NCI-H69 (cell line): ENCODE measurements at places on chromosomes 11 and 22.

DNA sequence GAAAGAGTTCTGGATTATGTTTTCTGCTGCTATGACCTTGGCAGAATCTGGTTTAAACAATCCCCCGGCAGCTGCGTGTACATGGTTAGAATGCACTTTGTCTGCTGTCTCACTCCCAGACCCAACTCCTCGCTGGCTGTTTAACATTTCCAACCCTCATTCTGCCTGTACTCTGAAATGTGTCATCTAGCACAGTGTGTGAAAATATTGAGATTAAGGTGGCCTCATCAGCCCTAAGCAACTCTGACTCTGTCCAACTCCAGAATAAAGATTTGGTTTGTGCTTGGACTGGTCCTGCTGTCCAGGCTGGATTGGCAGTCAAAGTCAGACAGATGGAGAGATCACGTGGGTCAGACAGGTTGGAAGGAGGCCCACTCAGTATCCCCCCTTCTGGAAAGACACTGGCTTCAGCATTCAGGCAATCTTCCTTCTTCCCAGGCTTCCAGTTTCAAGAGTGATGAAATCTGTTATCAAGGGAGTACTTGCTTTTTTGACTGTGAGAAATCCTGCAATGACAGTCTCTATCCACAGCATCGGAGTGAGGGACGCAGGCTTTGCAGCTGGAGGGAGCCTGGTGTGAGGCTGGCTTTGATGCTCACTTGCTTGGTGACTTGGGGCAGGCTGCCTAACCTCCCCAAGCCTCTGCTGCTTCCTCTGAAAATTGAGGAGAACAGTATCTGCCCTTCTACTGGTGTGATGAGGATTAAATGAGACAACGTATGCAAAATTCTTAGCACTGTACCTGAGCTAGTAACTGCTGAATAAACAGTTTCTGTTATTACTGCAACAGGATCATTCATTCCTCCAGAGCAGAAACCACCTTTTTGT lies 29.8 kb downstream of the ABTB2 start:
- DNase-seq: peak; percentile 60

DNA sequence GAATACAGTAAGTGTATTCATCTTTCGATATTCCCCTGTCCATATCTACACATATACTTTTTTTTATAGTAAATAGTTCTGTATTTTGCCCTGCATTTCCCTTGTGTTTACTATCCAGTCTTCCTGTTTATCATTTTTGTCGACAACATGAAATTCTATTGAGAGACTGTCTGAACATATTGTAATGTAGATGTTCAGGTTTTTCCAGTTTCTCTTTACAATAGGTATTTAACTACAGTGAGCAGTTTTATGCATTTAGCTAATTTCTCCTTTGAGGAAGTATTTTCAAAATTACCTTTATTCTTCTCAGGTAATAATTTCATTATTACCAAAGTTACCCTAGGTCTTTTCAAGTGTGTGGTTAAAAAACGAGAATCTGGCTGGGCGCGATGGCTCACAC lies 16.7 kb downstream of the PIK3IP1 start:
- no peak for DNase-seq

GRCh38 chr22:25120761-25121212 lies 78.9 kb upstream of the CRYBB3 start:
- DNase-seq: peak; percentile 19

DNA sequence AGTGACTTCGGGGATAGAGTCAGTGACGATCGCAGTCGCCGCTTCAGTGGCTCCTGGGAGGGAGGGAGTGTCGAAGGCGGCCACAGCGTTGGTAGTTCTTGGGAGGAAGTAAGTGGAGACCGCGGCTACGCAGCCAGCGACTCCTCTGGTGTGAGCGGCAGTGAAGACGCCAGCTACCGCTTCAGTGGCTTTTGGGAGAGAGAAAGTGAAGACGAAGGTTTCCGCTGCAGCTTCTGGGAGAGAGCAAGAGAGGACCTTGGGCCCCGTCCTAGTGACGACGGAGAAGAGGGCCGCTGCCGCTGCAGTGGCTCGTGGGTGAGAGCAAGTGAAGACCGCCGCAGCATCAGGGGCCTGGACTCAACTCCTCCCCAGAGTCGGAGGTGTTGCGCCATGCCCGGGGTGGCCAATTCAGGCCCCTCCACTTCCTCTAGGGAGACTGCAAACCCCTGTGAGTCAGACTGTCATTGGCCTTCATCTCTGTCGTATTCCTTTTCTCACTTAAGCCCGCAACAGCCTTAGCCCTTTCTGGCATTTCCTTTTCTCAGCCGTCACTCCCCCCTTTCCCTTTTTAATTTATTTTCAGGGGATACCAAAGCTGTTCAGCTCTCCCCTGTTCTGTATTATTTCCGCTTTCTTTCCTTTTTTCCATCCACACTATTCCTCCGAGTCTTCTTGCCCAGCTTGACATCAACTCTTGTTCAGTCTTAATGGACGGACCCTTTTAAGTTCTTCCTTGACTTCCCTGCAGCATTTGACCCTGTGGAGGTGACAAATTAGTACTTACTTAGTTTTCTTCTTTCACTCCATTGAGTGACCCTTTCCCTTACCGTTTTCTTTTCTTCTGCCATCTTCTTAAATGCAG lies 1.0 kb downstream of the ANKRD42 start:
- DNase-seq: peak; percentile 82

GRCh38 chr11:61844909-61845565 lies 16.9 kb downstream of the FADS2 start:
- no peak for DNase-seq

- no peak for DNase-seq
These were observed 78.8 kb downstream of the LINC01488 start for GRCh38 chr11:69560141-69560790.

GRCh38 chr22:20808844-20809243 lies 34.9 kb downstream of the SERPIND1 start:
- DNase-seq: no peak

- DNase-seq: no peak
These were observed 57.1 kb upstream of the TBCEL start for GRCh38 chr11:120966840-120967239.

DNA sequence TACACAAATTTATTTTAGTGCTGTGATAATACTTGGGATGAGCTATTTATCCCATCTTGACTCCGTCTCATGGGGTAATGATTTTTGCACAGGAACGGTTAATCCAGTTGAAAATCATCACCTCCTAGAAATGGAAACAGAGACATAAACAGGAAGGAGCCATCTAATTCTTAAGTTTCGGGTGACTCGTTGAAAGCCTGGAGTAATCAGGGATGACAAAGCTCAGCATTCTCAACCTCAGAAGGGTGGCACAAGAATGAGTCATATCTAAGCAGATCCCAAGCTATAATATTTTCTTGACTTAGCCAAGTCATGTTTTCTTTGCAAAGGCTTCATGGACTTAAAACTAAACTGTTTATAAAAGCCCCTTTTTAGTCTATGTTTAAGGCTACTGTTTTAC lies 280.8 kb upstream of the CCDC90B start:
- DNase-seq: peak; percentile 39

GRCh38 chr11:118912742-118913410 lies 12.8 kb downstream of the BCL9L start:
- peak; percentile 41 for DNase-seq

DNA sequence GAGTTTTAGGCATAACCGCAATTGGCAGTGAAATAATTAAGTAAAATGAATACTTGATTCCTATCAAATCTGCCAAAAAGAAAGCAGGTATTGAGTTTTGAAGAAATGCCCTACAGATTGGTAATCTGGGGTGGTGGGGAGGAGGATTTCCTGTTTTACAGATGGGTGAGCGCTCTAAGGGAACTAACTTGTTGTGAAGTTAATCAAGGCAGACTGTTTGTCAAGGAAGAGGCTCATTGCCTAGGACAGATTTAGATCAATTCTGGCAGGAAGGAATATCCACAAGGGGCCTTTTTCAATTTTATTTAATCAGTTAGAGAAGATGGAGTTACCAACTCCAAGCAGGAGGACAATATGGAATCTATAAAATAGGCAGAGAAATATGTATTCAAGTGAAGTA lies 271.5 kb upstream of the CCDC90B start:
- DNase-seq: no peak

- DNase-seq: no peak
These were observed 37.0 kb downstream of the PRCP start for GRCh38 chr11:82863209-82863608.

DNA sequence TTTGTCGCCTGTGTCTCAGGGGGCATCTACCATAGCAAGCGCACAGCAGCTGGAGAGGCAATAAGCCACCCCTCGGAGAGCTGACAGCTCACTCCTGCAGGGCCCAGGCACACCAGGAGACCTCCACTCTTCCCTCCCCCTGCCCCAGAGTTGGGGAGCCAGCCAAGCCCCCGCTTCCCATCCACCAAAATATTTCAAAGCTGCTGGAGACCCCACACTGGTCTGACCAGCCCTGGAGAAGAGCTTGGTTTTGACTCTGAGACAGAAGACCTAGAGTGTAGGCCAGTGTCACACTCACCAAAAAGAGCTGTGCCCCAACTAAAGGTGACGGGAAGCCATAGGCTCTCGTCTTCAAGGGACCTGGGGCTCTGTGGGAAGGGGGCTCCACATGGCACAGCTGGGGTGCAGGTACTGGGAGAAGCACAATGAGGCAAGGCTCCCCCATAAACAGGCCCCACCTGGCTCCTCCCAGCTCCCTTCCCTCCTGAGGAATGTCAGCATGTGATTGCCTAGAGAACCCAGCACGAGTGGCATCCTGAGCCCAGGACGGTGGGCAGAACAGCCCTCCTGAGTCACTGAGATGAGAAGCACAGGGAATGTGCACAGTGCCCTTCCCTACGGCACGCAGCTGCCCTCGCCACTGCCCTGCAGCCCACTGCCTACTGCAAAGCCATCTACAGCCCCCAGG lies 5.8 kb upstream of the GNAZ start:
- DNase-seq: no peak

- DNase-seq: peak; percentile 97
These were observed 3.5 kb downstream of the C11orf91 start for GRCh38 chr11:33696931-33697638.

GRCh38 chr11:102241026-102241425 lies 76.3 kb upstream of the BIRC3 start:
- DNase-seq: no peak

DNA sequence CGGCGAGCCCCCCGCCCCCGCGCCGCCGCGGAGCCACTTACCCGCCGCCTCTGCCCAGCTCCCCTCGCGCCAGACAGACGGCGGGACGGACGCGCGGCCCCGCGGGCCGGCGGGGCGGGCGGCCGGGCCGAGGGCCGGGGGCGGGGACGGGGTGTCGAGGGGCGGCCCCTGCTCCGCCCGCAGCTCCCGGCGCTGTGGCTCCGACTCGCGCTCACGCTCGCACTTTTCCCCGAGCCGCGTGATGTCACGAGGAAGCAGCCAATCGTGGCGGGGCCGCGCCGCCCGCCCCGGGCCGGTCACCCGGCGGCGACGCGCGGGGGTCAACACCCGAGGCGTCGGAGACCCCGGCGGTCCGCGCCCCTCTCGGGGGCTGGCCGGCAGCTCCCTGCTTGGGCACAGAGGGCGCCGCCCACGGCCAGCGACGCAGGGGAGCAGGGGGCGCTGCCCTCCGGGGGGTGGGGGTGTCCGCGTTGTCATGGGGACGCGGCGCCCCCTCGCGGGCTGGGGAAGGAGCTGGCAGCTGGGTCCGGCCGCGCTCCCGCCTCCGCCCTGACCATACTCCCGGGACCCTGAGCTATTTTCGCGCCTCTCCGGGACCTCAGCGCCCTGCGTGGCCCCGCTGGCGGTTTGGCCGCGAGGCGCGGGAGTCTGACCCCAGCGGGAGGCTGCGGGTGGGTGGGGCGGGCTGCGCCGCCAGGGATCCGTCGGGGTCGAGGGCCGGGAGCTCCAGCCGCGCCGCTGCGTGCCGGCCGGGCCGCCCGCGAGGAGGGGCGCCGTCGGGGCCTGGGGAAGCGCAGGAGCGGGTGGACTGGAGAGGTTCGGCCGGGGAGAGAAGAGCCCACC lies at the start of gene CHRM4:
CHRM4 (minus strand) TSS at position 199 of the 843 bp plus-strand sequence. CDS start 5,219 bp downstream, outside the sequence.
- DNase-seq: peak; percentile 93

GRCh38 chr11:22521226-22521625 lies 104.4 kb downstream of the FANCF start:
- peak; percentile 73 for DNase-seq

DNA sequence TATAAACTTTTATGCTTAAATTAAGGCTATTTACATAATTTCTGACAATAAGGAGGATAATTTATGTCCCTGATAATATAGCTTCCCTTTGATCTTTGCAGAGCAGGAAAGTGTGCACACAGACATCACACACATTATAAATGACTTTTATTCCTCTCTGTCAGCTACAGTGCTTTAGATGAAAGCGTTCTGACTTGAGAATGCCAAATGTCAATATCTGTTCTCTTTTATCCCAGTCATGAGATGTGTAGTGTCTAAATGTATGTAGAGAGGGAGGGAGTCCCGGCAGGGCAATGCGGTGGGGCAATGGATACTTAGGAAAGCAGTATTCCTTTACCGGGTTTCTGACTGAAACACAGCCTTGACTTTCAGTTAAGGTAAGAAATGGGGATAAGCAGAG lies 225.4 kb upstream of the CHORDC1 start:
- DNase-seq: peak; percentile 73

DNA sequence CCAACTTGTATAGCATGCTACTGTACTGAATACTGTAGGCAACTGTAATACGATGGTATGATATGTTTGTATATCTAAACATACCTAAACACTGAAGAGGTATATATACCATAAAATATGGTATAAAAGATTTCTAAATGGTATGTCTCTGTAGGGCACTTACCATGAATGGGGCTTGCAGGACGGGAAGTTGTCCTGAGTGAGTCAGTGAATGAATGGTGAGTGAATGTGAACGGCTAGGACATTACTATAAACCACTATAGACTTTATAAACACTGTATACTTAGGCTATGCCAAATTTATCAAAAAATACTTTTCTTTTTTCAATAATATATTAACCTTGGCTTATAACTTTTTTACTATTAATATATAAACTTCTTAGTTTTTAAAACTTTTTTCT lies 66.8 kb downstream of the ZC3H12C start:
- DNase-seq: no peak

GRCh38 chr11:126115816-126116331 lies 53.2 kb upstream of the CDON start:
- DNase-seq: peak; percentile 90

- no peak for DNase-seq
These were observed 279.4 kb upstream of the PDGFD start for GRCh38 chr11:104443387-104443786.

DNA sequence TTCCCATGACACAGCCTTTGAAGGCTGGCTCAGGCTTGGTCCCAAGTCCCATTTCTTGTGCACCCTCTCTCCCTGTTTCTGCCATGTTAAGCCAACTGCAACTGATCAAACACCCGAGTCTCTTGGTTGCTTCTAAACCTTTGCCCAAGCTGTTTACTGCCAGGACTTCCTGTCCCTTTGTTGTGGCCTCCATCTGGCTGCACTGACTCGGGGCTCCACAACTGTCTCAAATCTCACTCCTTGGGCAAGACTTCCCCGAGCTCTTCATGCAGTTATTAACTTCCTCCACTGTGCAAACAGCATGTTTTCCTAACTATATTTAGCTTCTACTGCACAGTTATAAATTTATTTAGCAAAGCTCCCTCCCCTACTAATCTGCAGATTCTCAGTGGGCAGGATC lies 4.3 kb downstream of the VPREB1 start:
- DNase-seq: peak; percentile 30

DNA sequence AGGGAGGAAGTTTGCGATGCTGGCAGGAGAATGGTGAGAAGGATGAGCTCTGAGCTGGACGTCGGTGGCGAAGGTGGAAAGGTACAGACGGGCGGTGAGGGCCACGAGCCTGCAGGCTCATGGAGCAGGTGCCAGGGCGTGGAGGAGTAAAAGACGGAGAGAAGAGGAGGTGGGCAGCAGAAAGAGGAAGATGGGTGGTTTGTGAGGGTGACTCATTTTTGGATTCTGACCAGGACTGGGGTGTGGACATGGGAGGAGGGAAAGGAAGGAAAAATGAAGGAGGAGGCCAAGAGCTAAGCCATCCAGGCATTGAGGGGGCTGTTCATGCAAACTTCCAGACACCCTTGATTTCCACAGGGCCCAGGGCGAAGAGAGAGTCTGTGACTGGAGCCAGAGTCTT lies 3.5 kb downstream of the ZDHHC24 start:
- no peak for DNase-seq
